Activated CD4-positive, CD25-positive, alpha-beta regulatory T cell (primary cell): ENCODE measurements at places on chromosomes 6 and 20.

DNA sequence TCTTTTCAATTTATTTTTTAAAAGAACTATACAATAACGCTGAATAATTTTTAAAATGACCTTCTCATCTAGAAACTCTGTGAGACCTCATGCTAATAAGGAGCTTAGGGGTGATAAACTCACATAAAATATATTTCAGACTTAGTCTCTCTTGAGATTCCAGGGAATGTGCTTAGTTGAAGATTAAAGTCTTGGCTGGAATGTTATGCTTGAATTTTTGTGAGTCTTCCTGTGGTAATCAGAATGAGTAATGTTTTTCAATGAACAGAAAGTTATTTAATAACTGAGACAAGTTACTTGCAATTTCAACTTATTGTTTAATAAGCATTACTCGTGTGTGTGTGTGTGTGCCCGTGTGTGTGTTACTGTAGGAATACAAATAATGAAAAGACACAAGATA, 379.9 kb upstream of the EPHA7 start:
- DNase-seq = no peak

- no peak for DNase-seq
Observed at GRCh38 chr6:14828201-14828611, 417.7 kb upstream of the JARID2 start.

DNA sequence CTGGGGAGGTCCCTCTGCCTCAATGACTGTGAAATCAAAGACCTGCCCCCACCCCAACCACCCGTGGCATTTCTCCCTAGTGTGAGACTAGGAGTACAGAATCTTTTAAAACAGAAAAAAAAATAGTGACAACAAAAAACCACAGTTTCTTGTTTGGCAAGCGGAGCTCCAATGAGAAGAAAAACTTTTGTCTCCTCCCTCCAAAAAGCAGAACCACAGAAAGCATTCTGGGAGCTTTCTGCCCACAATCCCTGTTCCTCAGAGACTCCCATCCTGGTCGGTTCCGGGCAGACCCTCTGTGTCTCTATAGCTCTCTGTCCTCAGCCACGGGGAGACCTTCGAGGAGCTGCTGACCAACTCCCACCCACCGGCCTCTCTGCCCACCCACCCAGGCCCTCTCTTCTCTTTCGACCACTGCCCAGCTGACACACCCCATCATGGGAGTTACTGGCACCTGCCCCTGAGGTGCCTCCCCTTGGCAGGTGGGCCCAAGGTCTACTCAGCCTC, 4.9 kb downstream of the PREX1 start:
- no peak for DNase-seq

DNA sequence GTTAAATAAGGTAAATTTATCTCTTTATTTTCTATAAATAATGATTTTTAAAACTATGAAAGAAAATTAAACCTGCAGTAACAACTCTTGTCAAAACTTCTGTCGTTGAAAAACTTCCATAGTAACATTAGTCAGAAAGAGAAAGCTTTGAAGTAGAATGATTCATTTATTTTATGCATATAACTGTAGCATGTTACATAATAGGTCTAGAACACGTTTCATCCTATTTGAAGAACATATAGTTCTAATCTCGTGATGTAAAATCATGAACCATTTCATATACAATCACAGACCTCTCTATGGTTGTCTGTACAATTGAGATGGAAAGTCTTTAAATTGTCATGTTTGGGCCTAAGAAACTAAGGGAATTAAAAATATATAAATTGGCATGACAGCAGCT, 61.3 kb upstream of the MYLIP start:
- DNase-seq = no peak

- no peak for DNase-seq
Observed at GRCh38 chr6:110614586-110614985, 138.2 kb upstream of the SLC22A16 start.

- no peak for DNase-seq
Observed at GRCh38 chr20:44027343-44028002, 112.8 kb downstream of the TOX2 start.

- no peak for DNase-seq
Observed at GRCh38 chr6:7914311-7914710, 3.7 kb upstream of the TXNDC5 start.

- DNase-seq = no peak
Observed at GRCh38 chr6:41451515-41452163, 94.5 kb upstream of the FOXP4 start.

GRCh38 chr20:31712564-31713311, 9.9 kb downstream of the BCL2L1 start:
- DNase-seq = no peak

GRCh38 chr20:1702328-1702727, 44.7 kb upstream of the SIRPG start:
- no peak for DNase-seq

DNA sequence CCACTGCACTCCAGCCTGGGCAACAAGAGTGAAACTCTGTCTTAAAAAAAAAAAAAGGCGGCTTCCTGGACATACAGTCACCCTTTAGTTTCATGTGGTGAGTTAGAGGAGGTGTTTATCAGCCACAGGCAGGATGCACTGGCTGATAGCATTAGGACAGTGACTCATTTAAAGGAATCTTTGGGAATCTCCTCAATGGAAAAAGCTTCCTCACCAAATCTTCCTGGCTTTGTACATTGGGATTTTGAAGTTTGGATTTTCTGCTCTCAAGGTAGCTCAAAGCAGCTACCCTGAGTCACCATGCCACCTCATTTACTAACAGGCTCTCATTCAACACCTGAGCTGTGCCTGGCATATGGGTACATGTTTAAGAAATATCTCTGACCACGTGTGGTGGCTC, 20.2 kb downstream of the PRPH2 start:
- no peak for DNase-seq

GRCh38 chr20:59434960-59435359, 134.5 kb downstream of the EDN3 start:
- no peak for DNase-seq

DNA sequence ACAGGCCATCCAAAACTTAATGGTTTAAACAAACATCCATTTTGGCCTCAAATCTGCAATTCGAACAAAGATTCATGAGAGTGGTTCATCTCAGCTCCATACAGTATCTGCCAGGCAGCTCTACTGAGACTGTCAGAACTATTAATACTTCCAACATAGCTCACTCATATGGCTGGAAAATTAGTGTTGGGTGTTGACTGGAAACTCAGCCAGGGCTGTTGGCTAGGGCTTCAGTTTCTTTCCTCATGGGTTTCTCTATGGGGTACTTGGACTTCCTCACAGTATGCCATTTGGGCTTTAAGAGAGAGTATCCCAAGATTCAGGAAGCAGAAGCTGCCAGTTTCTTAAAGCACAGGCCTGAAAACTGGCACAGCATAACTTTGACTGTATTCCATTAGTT, 240.3 kb downstream of the TPBG start:
- DNase-seq = no peak

GRCh38 chr20:51565298-51566144, 23.0 kb upstream of the NFATC2 start:
- no peak for DNase-seq

GRCh38 chr6:46484081-46484820, 7.0 kb downstream of the RCAN2 start:
- no peak for DNase-seq

GRCh38 chr6:164927288-164928056, 381.9 kb downstream of the C6orf118 start:
- peak; percentile 22 for DNase-seq

DNA sequence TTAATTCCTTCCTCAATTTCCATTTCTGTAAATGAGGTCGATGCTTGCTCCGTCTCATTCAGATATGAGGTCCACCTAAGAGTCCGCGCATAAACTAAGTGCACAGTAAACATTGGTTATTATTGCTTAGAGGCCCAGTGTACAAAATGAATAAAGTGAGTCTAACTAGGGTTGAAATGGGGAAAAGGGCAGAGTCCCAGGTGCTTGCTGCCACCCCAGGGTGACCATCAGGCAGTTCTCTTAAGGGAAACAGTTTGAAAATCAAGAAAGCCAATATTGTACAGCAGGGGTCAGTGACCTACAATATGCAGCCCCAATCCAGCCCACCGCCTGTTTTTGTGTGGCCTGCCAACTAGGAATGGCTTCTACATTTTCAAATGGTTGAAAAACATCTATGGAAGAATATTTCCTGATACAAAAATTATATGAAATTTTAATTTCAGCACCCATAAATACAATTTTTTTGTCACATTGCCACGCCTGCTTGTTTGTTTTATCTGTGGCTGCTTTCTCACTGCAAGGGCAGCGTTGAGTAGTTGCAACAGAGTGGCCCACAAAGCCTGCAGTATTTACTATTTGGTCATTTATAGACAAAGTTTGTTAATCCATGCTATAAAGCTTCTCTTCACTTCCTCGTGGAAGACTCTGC, 43.3 kb downstream of the SLC13A3 start:
- no peak for DNase-seq

DNA sequence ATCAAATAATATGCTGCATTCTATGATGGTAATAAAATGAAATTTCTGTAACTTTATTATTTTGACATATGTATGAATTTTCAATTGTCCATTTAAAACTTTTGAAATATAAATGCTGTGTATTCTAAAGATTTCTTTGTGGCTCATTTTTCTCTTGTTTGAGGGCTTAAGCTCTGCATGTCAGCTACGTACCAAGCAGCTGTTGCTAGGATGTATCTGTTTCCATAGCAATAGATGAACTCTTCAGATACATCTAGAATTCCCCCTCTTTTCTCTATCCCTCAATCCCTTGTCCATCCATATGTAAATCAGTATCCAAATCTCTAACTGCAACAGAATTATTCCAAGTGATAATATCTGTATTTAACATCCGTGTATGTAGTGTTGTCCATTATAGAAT, 76.5 kb upstream of the OPRM1 start:
- DNase-seq = no peak

- DNase-seq = no peak
Observed at GRCh38 chr6:27812805-27813492, 99.2 kb downstream of the OR2B2 start.

GRCh38 chr6:15901141-15902115, 227.5 kb upstream of the MYLIP start:
- no peak for DNase-seq

- no peak for DNase-seq
Observed at GRCh38 chr20:15224199-15224598, 886.8 kb upstream of the FLRT3 start.

DNA sequence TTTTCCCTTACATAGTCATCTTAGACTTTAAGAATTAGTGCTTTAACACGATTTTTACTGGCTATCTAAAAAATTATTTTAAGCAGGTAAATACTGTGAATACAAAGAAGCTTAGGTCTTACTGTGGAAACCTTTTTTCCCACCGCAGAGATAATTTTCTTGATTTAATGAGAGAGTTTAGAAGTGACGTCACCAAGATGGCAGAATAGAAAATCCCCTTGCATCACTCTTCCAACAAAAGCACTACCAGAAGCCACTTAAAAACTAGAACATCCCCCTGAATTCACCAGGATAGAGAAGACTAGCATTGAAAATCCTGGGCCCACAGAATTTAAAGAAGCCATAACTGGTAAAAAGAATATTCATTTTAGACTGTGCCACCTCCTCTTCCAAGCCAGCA, 375.4 kb upstream of the PTCHD4 start:
- DNase-seq = no peak

GRCh38 chr20:44637522-44638372, 13.8 kb downstream of the ADA start:
- no peak for DNase-seq

- no peak for DNase-seq
Observed at GRCh38 chr6:40845553-40845952, 193.5 kb downstream of the UNC5CL start.

DNA sequence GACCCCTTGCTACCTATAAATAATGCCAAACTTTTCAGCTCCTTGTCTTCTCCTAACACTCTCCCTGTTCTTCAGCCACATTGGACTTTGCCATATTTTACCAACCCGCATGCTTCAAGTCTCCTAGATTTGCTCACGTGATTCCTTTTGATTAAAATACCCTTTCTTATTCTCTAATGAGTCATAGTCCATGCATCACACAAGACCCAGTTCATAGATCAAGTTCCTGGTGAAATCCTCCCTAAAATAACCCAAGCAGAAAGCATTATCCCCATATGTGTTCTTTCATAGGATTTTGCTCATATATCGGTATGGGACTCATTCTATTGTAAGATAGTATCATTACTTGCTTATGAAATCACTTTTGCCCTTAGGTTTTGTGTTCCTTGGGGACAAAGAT, 108.9 kb upstream of the STXBP5 start:
- DNase-seq = no peak

GRCh38 chr6:150539568-150539967, 60.1 kb upstream of the PLEKHG1 start:
- DNase-seq = no peak

DNA sequence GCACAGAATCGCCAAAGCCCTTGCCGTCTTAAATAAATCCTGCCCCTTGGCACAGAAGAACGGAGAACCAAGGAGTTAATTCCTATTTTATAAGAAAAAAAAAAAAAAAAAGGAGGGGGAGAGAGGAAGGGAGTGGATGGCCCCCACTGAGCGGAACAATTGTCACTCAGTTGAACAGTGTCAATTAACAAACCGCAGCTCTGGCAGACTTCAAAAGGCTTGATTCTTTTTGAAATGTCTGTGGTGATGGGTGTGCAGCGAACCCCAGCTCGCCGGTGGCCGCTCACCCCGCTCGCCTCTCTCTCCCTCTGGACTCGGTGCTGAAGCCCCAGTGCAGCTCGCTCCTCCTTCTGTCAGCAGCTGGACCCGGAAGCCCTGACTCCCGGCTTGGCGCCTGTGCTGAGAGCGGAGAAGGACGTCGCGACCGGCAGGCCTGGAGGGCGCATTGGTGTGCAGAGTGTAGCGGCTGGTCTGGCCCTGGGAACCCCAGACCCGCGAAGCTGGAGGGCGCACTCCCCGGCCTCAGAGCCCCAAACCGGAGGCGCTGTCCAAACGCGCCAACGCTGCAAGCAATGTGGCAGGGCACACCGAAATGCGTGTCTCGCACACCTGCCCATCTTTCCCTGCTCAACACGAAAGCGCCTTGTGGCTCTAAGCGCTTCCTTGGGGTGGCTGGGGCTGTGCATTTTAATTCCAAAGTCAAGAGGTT, 3.4 kb downstream of the LINC00237 start:
- DNase-seq = no peak

- DNase-seq = no peak
Observed at GRCh38 chr20:50146214-50146613, 7.3 kb downstream of the PEDS1 start.

DNA sequence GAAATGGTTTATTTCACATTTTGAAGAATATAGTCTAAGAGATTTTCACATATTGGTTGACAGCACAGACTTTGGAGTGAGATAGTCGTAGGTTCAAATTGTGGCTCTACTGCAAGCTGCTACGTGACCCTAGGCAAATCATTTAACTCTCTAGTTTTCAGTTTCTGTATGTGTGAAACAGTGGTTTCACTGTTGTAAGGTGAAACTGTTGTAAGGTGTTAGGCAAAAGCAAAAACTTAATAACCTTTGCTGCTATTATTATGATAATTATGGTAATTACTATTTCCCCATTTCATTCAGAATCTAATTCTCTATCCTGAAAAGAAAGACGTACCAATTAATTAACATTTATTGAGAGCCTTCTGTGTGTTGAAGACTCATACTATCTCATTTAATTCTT, 144.2 kb downstream of the REV3L start:
- no peak for DNase-seq

GRCh38 chr6:132512342-132512637, 626 bp downstream of the STX7 start:
- DNase-seq = no peak
